Stimulated activated CD4-positive, alpha-beta T cell treated with anti-CD3 and anti-CD28 coated beads, Interleukin-12 subunit alpha, Interleukin-12 subunit beta, amount 100 ng/mL, for 24 hours (primary cell): ENCODE measurements at places on chromosomes 6 and 20.

- no peak for DNase-seq
Measured at GRCh38 chr6:99119109-99120031, 171.6 kb upstream of the FBXL4 start.

DNA sequence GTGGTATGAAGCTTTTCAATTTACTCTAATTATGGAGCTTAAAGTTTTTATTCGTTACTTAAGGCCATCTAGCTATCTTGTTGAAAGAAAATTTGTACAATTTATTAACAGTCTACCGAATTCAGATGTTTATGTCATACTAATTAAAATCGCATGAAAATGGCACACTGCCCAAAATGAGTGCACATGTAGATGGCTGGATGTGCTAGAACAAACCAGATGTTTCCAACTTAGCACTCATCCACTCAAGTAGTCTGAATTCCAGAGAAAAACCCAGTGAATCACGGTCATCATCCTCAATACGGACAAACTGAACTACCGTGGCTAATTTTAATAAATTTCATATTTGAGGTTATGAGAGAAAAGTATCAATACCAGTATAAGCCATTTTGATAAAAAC is 70.4 kb downstream of the COL12A1 start:
- no peak for DNase-seq

- DNase-seq = no peak
Measured at GRCh38 chr6:13331516-13332348, 3.4 kb upstream of the TBC1D7 start.

DNA sequence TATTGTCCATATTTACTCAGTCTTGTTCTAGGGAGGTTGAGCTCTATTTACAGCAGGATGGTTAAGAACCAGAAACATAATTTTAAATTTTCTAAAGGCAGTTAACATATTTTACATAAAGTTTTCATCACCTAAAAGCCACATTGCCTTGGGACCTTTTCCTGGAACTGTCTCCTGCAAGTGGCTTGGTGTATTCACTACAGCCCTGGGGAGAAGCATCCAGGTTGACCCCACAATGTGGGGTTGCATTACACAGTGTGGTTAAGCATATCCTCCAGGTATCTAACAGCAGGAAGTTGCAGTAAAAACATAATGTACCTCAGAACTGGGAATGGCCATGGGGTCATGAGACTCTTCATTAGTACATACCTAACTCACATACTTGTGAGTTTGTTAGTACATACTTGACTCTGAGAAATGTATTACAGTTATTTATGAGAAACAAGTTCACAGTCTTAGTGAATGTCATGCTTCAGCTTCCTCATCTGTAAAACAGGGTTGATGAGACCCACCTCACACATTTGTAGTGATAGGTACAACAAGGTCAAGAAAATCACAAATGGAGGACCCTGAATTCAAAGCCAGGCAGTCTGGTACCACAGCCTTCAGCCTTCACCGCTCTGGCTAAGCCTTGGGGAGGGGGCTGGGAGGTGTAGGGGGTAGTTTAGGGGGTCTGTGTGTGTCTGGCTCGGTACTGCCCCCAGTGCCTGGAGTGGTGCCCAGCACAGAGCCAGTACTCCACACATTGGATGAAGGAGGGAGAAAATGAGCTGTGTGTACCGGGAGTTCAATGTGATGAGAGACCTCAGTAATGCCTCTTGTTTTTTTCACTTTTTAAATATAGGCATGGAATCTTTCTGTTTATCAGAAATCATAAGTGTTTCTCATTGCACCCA is 52.9 kb downstream of the KAT14 start:
- DNase-seq = no peak

DNA sequence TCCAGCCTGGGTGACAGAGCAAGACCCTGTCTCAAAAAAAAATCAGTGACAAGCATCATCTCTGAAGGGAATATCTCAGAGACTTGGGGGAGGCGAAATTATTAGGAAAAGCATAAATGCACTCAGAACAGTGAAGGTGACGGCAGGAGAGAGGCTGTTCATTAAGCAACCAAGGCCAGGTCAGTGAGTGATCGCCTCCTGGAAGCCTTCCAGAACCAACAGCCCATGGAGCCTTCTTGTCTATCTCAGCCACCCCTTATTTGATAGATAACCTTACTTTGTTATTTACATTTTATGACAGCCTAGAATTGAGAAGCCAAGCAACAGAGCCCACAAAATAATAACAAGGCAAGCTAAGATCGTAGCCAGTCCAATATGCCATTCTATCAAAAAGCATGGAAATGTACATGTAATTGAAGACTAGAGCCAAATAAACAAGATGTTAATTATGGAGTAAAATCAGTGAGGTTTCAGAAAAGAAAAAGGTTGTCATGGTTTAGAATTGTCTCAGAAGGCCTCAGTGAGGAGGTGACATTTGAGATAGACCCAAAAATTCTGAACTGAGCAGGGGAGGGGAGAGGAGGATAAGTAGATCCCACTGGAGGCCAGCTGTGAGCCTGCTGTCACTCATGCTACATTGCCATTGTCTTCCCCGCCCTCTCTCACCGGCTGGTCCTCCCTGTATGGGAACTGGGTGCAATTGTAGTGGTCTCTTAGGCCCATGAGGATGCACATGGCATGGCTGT is 17.8 kb downstream of the BNIP5 start:
- no peak for DNase-seq

DNA sequence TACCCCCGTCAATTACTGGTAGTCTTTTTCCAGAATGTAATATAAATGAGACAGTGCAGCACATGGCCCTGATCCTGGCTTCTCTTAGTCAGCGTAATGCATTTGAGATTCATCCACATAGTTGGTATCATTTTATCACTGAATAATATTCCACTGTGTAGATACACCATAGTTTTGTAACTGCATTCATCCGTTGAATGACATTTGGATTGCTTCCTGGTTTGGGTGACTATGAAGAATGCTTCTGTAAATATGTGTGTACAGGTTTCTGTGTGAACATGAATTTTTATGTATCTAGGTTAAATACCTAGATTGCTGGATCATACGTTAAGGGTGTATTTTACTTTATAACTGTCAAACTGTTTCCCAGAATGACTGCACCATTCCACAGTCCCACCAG is 62.6 kb upstream of the STMND1 start:
- DNase-seq = no peak

GRCh38 chr6:73791336-73791735 is 95.3 kb downstream of the CD109 start:
- no peak for DNase-seq

GRCh38 chr6:17021539-17021889 is 80.3 kb upstream of the STMND1 start:
- DNase-seq = no peak

DNA sequence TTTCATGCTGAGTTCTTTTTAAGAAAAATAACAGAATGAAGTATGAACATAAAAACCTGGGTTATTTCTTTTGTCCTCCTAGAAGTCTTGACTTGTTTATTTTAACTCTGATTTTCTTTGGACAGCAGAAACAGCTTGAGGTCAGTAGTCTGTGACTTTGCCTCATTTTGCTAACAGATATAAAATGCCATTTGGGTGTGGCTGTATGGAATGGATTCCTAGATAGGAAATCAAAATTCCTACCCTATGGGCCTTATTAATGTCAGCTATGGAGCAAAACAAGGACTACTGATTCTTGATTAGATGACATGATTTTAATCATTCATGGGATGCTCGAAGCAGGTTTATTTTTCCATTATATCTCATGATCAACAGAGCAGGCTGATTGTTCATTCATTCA is 46.8 kb upstream of the TENT5A start:
- no peak for DNase-seq

GRCh38 chr6:1611572-1612298 is 2.0 kb downstream of the FOXC1 start:
- DNase-seq = no peak

GRCh38 chr20:17888044-17888443 is 80.5 kb downstream of the SNX5 start:
- DNase-seq = no peak

DNA sequence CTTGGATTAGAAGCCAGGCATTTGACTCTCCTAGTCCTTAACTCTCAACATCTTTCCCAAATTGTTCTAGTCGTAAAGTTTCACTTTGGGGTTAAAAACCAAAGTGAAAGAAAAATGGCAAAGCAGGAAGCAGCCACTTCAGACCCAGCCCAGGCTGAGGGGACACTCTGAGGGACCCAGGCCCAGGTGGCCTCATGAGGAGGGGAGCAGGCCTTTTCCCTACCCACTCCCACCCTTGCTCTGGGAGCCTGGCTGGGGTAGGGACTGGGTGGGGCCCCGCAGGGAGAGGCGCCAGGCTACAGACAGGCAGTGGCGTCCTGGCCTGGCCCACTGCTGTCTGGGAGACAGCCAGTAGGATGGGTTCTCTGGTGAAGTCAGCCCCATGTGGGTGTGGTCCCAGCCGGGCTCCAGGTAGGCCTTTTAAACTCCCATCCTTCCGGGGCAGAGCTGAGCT is 68.7 kb upstream of the MYL9 start:
- DNase-seq = no peak

DNA sequence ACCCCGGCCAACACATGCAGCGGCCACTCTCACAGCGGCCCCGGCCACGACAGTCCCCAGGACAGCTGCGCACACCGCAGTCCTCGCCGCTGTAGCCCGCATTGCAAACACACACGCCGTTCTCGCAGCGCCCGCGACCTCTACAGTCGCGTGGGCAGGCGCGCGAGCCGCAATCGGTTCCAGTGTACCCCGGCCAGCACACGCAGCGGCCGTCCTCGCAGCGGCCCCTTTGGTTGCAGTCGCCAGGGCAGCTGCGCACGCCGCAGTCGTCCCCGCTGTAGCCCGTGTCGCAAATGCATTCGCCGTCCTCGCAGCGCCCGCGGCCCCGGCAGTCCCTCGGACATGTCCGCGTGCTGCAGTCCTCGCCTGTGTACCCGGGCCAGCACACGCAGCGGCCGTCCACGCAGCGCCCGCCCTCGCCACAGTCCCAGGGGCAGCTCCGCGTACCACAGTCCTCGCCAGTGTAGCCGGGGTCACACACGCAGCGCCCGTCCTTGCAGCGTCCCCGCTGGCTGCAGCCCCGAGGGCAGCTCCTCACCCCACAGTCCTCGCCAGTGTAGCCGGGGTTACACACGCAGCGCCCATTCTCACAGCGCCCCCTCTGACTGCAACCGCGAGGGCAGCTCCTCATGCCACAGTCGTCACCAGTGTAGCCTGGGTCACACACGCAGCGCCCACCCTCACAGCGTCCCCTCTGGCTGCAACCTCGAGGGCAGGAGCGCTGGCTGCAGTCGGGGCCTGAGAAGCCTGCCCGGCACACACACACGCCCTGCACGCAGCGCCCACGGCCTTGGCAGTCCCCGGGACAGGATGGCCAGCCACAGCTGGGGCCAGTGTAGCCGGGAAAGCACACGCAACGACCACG is 12.5 kb downstream of the TNXB start:
- no peak for DNase-seq

GRCh38 chr6:35014341-35014740 is 125.3 kb downstream of the ANKS1A start:
- DNase-seq = no peak

DNA sequence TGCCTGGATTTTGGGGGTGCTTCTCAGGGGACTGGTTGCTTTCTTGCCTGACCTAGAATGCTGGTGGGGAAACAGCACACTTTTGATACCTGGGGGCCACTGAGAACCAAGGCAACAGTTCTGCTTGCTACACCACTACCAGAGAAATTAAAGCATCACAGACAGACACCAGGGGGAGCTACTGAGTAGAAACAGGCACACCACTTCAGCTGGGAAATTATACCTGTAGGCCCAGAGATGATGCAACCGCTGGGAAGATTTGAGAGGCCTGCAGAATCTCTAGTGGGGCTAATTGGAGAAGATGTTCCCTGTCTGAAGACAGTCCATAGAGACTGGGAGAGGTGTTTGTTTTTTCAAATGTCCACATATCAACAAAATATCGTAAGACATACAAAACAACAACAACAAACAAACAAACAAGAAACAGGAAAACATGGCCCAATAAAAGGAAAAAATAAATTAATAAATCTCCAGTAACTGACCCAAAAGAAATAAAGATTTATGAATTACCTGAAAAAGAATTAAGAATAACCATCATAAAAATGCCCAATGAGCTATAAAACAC is 129.4 kb upstream of the RIN2 start:
- DNase-seq = no peak

- DNase-seq = no peak
Measured at GRCh38 chr20:34240693-34241615, at the start of gene ASIP. Gene ASIP, plus strand, starts transcription at chr20:34241423. Its CDS starts 18,952 bp downstream, at chr20:34260375.

DNA sequence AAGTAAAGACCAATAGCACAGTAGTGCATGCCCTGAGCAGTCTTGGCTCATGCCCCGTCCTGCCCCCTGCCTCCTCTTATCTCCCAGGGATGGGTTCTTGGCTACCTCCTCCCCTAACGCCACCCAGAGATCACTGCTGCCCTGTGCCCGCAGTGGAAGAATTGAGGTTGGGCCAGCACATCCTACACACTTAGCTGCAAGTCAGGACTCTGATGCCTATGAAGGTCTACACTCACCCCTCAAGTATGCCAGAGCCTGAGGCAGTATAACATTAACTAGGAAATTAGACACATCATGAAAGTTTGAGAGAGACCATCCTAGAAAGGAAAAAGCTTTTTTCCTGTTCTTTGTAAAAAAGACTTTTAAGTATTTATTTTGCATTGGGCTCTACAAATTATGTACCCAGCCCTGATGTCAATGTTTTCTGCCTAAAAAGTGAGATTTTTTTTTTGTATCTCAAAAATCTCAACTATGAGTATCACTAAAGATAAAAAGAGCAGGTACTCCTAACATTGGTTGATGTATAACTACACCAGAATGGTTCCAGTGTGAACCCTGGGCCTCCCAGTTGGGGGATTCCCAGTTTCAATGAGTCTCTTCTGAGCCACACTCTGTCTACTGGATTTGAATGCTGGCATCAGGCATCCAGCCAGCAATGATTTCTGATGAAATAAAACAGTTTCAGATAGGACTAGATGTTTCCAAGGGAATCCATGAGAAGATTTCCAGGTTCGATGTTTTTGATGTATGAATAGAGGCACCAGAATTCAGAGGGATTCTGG is 115.4 kb downstream of the ISM1 start:
- DNase-seq = no peak

DNA sequence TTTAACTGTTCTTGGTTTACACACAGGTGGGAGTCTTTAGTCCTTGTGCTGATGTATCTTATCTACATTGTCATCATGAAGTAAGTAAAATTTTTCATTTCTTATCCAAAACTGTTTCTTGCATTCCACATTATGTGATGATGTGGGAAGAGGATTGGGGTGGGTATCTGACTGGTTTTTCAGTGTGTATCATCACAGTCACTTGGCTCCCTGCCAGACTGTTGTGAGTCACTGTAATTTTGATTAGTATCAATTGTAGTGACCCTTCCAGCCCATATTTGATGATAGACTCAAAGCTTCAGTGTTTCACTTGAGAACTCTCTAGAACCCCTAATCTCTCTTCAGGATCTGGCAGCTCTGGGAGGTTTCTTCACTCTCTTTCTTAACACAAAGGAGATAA is 84.5 kb upstream of the RIN2 start:
- no peak for DNase-seq
